SK-MEL-5 (cell line): ENCODE measurements at places on chromosomes 6 and 20.
A peak's percentile ranks its signal among the peaks of the same experiment; 100 is the strongest.

GRCh38 chr20:52410182-52410647 lies 218.6 kb upstream of the ZFP64 start:
- DNase-seq: no peak

DNA sequence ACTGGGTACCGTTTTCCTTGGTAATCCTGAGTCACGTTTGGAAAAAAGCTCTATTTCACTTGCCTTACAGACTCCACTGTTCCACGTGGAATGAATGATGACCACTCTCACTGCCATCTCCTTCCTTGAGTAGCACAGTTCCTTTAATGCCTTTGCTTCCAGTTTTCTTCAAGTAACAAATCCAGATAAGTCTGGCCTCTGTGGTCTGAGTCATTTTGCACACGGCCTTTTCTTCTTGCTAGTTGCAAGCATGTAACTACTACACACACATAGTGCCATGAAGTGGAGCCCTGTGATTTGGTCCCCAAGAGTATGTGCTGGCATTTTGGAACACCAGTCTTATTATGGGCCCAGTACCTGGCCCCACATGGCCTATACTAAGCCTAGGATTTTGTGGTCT lies 182.8 kb downstream of the SASH1 start:
- DNase-seq: no peak

- DNase-seq: no peak
Observed at GRCh38 chr20:34586488-34587163, 28.1 kb downstream of the MAP1LC3A start.

GRCh38 chr6:6905961-6906518 lies 201.7 kb upstream of the RREB1 start:
- no peak for DNase-seq

GRCh38 chr6:36160147-36160760 lies 29.9 kb downstream of the MAPK13 start:
- no peak for DNase-seq

GRCh38 chr6:35677456-35677855 lies 11.3 kb downstream of the FKBP5 start:
- DNase-seq: no peak

DNA sequence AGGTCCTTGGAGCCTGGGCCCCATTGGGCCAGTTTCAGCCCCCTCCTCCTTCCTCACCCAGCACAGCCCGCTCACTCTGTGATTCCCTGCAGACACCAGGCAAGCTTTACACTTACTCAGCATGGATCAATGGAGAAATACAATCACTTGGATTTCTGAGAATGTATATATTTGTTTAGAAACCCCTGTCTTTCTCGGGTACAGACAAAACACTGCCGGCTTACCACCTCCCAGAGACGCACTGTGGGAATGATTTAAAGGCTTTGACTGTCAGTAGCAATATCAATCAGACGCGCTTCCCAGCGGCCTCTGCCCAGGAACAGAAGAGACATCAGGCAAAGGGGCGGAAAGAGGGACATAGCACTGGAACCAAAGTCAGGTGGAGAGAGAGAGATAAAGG lies 186.5 kb downstream of the MAFB start:
- DNase-seq: no peak

- DNase-seq: no peak
Observed at GRCh38 chr6:128966934-128967333, 84.0 kb downstream of the LAMA2 start.

GRCh38 chr6:13307508-13307995 lies 20.8 kb downstream of the TBC1D7 start:
- DNase-seq: peak; percentile 87

- DNase-seq: no peak
Observed at GRCh38 chr20:3328501-3328900, 79.0 kb downstream of the DNAAF9 start.

DNA sequence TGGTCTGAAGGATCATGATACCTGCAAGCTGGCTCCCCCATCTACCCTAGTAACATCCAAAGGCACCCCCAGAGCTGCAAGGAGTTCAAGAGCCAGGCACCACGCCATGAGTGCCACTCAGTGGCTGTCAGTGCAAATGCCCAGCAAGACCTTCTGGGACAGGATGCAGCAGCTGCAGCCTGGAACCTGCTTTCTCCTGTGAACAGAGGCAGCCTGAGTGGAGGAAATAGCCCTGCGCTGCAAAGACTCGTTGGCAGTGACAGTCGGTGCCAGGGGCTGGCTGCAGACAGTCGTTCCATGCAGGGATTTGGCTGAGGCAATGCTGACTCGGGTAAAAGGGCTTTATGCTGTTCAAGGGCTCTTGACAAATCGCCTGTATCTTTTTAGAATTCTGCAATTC lies 15.7 kb upstream of the SSTR4 start:
- DNase-seq: no peak

- DNase-seq: no peak
Observed at GRCh38 chr20:47070176-47070575, 175.5 kb downstream of the EYA2 start.

GRCh38 chr20:23282546-23282945 lies 68.0 kb upstream of the NXT1 start:
- no peak for DNase-seq

GRCh38 chr6:34341481-34341971 lies 50.9 kb downstream of the NUDT3 start:
- DNase-seq: peak; percentile 11

DNA sequence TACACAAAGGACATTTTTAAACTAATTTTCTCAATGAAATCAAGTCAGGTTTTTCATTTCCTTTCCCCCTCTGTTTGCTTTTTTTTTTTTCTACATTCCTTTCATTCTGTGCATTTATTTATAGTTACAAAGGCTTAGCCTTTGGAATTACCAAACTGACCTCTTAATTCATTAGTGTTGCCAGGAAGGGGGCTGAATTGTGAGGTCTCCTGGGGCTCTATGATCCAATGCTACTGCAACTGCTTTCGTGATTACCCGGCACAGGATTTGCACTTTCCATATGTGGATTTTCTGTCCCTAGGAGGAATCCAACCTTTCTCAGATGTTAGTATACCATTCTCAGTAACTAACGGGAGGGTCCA lies 35.3 kb downstream of the NEDD9 start:
- no peak for DNase-seq

DNA sequence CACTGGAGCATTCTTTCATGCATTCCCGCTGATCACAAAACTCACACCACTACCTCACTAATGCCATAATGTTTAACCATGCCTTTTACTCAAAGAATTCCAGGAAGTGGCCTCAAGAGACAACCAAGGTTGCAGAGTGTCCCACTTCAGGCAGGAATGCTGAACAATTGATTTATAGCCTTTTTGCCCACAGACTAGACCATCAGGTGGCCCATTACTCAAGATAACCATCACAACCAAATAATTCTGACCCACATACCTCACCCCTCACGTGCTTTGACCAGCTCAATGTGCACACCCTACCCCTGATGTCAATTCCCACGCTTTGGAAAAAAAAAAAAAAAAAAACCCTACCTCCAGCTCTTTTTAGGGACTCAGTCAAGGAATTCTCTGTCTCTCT lies 220.6 kb upstream of the UFL1 start:
- DNase-seq: peak; percentile 8

GRCh38 chr6:3455569-3456394 lies 1.1 kb downstream of the SLC22A23 start:
- no peak for DNase-seq

DNA sequence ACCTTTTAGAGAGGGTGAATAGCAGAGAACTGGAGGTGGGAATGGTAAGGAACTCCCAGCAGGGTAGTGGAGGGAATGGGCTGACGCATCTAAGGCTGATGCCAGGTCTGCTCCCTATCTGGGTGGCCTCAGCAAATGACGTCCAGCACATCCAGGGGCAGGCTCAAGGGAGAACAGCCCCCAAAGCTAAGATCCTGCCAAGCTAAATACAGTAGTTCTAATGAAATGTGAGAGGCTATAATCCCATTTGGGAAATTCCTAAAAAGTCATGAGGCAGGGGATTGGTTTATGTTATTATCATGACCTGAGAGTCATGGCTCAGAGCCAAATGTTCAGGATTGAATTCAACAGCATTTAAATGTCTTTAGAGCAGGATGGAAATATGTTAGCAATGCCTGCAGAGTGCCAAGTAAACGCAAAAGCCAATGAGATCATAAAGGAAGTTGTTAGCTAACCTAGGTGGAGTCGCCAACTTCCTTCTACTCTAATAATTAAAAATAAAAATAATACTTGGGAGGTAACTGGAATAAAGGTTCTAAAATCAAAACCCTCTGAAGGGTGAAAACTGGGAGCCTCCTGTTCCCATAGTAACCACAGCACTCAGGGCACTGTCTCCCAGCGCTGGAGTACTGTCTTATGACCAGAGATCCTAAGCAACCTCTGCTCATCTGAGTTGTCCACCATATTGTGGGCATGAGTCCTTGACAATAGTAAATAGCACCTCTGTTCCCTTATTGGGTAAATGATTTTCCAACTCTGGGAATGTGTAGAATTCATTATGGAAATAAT lies 34.8 kb downstream of the IYD start:
- DNase-seq: peak; percentile 44

DNA sequence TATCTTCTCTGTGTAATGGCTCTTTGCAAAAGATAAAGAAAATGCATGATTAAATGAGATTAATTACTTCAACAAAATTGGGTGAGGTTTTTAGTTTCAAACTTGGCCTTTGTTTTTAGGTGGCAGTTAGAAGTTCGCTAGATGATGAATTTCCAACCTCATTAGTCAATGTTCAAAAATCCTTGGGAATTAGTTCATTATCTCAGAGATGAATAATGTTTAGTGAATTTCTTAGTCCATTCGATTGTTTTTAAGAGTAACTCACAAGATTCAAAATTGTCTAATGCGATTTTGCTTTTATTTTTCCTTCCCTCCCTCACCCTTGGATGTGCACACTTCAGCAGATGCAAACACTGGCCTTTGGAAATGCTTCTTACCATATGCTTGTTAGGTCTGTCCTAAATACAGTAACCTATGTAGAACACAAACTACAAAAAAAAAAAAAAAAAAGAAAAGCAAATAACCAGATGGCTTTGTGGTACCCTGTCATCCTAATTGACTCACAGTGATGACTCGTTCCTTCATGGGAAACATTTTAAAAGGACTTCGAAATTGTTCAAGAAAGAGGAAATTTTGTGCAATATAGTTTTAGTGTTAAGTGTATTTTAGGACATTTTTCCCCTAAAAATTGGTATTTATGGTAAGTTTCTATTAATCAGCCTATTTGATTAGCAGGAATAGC lies 66.7 kb downstream of the FAM229B start:
- no peak for DNase-seq

GRCh38 chr6:109702791-109703190 lies 11.7 kb downstream of the FIG4 start:
- no peak for DNase-seq

DNA sequence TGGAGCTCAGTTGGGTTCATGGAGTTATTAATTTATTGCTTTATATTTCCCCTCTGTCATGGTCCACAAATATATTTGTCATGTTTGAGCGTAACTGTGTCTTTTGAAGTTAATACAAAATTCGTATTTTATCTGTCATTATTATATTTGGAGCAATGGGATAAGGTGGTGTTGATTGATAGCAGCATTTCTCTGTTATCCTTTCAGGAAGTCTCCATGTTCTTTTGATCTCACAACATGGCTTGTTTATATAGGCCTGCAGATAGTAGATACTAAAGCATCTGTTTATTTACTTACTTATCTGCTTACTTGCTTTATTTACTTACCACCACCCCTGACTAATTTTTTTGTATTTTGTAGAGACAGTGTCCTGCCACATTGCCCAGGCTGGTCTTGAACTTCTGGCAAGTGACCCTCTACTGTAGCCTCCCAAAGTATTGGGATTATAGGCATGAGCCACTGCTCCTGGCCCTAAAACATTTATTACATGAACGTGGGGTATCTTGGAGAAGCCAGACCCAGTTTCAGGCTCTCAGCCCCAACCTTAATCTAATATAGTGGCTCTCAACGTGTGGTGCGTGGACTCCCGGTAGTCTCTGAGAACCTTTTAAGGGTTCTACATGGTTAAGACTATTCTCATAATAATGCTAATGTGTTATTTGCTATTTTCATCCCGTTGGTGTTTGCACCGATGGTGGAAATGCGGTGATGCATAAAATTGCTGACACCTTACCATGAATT lies 104.2 kb downstream of the NCOA3 start:
- no peak for DNase-seq

- no peak for DNase-seq
Observed at GRCh38 chr6:39951716-39952115, 17.5 kb upstream of the MOCS1 start.

GRCh38 chr6:47258724-47259347 lies 50.9 kb downstream of the TNFRSF21 start:
- DNase-seq: no peak

DNA sequence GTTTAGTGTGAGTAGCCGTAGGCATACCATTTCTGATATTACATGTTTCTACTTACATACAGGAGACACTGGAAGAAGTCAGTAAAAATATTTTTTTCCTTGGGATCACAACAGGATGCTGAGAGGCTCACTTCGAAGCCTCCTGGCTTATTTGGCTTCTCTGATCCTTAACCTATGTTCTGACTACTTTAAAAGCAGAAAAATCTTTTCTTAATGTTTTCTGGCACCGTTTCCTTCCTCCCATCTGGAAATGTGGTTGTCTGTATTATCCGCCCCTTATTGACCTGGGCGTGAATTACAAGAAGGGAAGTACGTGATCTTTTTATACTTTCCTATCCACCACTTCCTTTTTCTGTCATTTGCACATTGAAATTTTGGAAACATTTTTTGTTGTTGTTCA lies 379.6 kb downstream of the COL12A1 start:
- DNase-seq: no peak
